ENCODE measurements at places on chromosomes 4 and X.

DNA sequence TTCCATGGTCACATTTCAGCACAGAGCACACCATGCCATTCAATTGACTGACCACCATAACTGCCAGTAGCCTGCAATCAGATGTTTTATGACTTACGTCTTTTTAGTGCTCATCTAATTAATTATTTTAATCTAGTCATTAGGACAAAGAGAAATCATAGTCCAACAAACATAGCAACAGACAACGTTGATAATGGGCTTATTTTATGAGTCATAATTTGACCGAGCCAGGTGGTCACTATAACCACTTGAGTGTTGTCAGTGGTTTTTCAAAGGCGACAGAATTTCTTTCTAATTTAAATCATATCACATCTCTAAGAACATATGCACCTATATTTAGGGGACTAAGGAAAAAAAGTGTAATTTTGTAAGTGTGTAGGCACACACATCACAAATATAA lies 1.9 kb downstream of the SEC24D start:
- DNase-seq = no peak

DNA sequence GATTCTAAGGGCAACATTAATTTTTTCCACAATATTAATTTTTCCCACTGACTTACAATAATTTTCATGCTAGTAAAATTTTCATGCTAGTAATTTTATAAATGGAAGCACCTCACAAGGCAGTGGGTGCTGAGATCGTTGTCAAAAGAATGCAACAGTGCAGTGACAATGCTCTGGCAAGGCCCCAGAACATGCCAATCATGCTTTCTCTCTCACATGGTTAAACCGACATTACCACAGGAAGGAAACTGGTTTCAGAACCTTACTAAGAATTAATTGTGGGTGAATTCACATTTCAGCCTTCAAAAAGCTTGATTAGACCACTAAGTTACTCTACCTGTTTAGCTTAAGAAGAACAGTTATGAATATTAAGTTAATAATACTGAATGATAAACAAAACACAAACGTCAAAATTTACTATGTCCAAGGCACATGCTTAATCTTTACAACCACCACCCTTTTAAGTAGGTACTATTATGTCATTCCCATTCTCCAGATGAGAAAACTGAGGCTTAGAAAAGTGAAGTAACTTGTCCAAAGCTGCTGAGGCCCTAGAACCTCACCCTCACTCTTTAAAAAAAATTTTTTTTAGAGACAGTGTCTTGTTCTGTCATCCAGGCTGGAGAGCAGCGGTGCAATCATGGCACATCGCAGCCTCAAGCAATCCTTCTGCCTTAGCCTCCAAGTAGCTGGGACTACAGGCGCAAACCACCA lies 10.0 kb upstream of the OPHN1 start:
- no peak for DNase-seq

DNA sequence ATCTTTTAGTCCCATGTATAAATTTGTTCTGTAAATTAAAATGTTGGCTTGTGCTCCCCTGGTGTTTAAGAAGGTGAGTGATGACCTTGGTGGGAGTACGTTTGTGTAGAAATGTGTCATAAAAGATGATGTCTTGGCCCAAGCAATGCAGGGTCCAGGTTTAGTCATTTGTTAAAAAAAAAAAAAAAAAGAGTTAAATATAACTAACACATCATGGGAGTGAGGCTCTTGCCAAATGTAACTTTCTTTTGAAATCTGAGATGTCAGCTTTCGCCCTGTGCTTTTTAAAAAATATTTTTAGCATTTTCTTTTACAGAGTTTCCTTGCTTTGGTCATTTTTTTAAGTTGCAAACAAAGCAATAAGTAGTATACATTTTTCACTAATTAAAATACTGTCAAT lies 135.6 kb downstream of the FBXO8 start:
- no peak for DNase-seq

DNA sequence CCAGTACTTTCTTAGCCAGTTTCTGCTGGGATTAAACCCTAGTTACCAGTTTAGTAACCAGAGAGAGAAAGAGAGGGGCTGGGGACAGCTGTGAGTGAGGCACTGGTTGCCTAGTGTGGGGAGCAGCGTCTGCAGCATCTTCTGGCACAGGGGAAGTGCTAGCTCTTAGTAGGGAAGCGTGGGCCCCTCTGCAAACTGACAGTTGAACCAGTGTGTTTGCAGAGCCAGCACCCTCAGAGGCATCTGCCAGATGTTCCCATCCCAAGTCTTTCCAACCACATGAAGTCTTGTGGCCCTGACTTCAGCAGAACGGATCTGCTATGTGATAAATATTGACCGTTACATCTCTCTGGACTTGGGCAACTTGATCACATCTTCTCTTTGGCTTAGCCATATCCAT lies 15.0 kb downstream of the RBMX2 start:
- no peak for DNase-seq

DNA sequence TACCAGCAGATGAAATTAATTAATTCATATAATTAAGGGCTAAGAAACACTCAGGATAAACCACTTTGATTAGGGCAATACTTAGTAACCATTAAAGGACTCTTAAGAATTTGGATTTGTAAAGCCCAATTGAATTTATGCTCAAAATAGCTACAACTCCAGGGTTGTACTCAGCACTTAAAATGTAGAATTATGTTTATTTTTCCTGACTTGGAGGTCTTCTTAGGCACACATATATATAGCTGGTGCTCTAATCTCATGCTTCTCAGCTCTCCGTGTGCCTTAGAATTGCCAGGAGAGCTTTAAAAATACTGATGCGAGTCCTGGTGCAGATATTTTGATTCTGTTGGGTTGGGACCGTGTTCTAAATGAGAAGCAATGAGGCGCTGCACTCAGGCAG lies 77.6 kb downstream of the SNX25 start:
- DNase-seq = no peak

- peak; percentile 12 for DNase-seq
Observed at GRCh38 chrX:104854188-104854587, 288.2 kb downstream of the IL1RAPL2 start.

- no peak for DNase-seq
Observed at GRCh38 chr4:6033381-6033780, 15.2 kb upstream of the C4orf50 start.

DNA sequence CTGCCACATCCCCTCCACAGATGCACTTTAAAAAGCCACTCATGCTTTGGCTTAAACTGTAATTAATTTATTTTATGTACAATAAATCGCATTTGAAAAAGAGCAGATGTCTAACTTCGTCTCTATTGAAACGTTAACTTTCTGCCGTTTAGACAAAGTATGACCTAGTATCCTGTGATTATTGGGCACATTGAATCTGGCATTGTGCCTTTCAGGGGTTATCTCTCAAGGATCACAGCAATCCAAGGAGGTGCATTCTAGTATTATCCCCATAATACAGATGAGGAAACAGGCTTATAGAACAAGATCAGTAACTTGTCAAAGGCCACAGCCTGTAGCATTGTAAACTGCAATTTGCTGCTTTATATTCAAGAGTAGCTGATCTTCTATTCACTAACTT lies 4.6 kb downstream of the RASL11B start:
- DNase-seq = no peak

GRCh38 chr4:7903791-7904516 lies 35.7 kb downstream of the AFAP1 start:
- no peak for DNase-seq

DNA sequence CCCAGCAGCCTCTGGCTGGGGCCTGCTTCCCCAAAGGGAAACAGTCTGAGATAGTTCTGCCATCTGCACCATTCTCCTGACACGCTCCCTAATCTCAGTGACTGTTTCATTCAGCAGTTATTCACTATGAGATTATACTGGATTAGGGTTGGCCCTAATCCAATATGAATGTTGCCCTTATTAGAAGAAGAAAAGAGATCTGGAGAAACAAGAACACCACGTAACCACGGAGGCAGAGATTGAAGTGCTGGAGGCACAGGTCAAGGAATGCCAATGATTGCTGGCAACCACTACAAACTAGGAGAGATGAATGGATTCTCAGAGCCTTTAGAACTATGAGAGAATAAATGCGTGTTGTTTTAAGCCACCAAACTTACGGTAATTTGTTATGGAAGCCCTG lies 7.4 kb downstream of the ACOX3 start:
- no peak for DNase-seq

GRCh38 chr4:152352622-152353116 lies 183.2 kb downstream of the FBXW7 start:
- peak; percentile 96 for DNase-seq

Data from bronchial epithelial cell (primary cell).